Activated T-cell treated with anti-CD3 and anti-CD28 coated beads for 48 hours (primary cell): ENCODE measurements at places on chromosomes 7 and 10.
A peak's percentile ranks its signal among the peaks of the same experiment; 100 is the strongest.

DNA sequence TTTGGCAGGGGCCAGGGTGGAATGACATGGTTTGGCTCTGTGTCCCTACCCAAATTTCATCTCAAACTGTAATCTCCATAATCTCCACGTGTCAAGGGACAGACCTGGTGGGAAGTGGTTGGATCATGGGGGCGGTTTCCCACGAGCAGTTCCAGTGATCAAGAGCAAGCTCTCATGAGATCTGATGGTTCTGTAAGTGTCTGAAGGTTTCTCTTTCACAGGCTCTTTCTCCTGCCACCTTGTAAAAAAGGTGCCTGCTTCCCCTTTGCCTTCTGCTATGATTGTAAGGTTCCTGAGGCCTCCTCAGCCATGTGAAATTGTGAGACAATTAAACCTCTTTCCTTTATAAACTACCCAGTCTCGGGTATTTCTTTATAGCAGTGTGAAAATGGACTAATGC lies 188.3 kb downstream of the CHCHD3 start:
- no peak for DNase-seq

- DNase-seq, result no peak
Measured at GRCh38 chr10:1114719-1115606, 58.8 kb downstream of the WDR37 start.

DNA sequence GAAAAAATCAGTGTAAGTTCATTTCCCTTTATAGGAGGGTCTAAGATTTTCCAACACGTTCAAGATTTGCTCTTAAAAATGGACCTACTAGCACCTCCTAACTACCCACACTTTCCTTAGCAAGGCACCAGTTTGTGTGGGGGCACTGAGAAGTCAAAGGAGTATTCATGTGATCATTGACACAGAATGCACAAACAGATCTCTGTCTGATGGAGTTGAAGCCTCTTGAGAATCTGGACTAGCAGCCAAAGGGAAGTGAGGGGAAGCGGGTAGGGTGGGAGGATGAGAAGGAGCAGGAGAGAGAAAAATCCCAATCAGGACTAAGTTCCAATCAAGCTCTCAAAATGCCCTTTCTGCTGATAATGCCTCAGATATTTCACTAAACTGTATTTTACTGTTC lies 4.1 kb downstream of the MMS19 start:
- DNase-seq, result no peak

- no peak for DNase-seq
Measured at GRCh38 chr10:114350751-114351150, 53.6 kb downstream of the AFAP1L2 start.

DNA sequence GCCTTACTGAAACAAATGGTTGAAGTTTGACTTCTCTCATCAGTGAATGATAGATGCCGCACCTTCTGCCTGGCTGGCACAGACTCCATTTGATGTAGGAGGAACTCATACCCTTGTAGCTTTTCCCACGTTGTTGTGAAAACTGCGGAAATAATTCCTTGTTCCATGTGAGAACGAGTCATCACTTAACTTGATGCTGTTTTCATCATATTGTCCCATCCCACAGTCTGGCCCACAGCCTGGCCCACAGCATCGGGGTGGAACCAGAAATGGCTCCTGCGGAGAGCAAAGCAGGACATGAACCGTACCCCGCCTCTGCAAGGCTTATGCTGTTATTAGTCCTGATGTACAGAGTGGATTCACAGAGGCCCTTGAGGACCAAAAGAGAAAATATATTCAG lies 587.0 kb downstream of the SDK1 start:
- no peak for DNase-seq

DNA sequence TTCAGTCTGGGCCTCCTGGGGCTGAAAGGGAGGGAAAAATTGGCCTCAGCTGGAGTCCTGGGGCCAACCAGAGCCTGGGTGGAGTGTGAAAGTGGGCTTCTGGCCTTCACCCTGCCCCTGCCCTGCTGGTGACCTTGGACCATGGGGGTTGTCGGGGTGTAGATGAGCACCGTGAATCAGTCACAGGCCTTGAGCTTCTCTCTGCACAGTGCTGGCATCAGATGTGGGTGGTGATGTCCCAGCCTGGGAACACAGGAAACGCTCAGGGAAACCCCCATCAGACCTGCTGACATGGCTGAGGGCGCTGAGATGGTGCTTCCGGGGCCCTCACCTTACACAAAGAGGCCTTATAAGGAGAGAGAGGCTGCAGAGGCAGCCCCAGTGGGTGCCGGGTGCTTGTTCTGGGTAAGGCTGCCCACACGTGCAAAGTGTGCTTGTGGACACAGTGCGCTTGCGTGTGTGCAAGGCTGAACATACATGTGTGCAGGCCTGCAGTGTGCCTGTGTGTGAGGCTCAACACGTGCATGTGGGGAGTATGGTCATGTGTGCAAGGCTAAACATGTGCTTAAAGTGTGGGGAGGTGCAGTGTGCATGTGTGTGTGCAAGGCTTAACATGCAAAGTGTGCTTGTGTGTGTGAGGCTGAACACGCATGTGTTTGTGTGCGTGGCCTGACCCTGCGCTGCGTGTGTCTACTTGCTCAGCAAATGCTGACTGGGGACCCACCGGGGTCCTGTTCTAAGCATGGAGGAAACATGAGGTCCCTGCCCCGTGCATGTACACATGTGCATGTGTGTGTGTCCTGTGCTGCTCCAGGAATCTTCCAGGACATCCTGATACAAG lies 6.5 kb downstream of the ARPC1B start:
- DNase-seq, result peak; percentile 85

- DNase-seq, result no peak
Measured at GRCh38 chr7:137987968-137988367, 13.9 kb downstream of the CREB3L2 start.

GRCh38 chr7:139732471-139733167 lies 45.2 kb downstream of the HIPK2 start:
- DNase-seq, result no peak

DNA sequence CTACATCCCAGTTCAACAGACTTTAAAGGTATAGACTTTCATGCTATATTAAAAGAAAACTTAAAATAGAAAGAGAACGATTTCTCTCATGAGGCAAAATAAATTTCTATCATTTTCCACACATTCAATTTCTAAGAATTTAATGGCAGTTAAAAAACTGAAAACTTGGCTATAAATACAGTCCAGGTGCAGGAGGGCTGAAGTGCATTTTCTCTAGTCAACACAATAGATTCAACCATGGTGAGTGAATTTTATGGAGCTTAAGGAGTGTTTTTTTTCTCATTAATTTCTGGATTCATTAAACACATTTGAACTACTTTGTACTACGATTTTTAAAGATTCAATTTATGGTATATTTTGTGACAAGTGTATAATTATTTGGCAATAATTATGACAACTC lies 240.8 kb upstream of the SLC26A5 start:
- no peak for DNase-seq

DNA sequence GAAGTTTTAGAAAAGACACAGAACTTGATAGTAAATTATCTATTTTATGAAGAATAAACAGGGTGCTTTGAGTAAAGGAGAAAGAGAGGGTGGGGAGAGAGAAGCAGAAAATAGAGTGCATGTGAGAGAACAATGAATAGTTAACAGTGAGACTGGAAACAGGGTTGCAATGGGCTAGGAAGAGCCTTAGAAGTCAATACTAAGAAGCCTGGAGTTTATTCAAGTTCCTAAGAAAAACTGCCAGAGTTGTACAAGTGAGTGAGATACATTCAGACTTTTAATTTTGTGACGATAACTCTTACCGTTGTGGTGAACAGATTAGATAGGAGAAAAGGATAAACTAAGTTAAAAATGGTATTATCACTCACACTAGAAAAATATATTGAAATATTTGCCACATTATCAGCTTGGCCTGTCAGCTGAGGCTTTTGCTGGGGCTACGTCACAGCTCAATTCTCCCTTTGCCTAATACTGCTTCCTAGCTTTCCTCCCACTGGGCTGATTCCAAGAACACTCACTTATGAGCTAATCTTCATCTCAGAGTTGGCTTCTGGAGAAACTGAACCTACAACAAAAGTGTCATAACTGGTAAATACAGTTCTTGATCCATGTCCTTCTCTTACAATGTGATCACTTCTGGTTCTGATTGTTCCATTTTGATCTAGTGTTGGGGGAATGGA lies 92.7 kb downstream of the SEMA3D start:
- DNase-seq, result no peak

- DNase-seq, result no peak
Measured at GRCh38 chr7:70500261-70500660, 631.7 kb upstream of the GALNT17 start.

DNA sequence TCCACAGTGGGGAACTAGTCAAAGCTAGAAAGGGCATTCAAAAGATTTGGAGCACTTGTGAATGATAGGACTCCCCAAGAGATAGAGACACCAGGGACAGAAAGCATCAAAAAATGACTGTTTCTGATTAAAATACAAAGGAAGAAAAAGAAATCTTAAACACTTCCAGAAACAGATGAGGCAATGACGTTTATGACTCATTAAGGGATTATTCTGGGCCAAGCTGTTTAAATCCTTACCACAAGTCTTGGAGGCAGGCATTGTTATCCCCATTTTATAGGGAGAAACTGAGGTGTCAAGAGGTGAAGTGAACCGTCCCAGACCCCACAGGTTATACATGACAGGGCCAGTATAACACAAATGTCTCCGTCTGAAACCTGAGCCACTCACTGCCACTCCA lies 68.3 kb upstream of the AMPH start:
- no peak for DNase-seq

DNA sequence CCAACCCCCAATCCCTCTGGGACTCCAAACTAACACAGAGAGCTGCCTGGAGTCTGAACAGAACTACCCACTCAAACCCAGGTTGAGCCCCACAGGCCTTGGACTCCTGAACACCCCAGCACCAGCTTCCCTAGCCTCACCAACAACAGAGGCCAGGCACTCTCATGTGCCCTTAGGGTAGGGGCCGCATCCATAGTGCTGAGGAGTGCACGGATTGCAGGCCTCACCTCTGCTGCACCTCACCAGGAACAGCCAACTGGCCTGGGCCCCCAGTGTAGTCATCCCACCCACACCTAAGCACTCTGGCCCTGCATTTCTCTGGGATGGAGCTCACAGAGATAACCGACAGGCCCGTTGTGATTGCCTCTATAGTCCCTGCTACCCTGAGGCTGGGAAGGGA lies 194.2 kb downstream of the HPSE2 start:
- no peak for DNase-seq

GRCh38 chr10:8289186-8289924 lies 234.9 kb downstream of the GATA3 start:
- no peak for DNase-seq

DNA sequence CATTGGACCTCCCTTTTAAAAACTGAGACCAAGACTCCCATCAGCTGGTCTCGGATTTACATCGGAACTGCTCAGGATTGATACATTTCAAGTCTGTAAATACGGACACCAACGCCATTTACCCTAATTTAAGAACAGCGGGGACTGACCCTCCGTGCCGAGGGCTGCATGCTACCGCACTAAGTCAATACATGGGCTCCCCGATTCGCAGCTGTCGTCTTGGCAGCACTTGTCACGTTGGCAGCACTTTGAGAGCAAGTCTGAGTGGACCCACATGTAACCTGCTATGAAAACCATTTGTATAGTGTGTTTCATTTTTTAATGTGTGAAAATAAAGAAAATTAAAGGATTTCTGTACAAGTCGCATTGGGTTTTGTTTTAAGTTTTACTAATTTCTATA lies 83.4 kb downstream of the EZH2 start:
- no peak for DNase-seq

DNA sequence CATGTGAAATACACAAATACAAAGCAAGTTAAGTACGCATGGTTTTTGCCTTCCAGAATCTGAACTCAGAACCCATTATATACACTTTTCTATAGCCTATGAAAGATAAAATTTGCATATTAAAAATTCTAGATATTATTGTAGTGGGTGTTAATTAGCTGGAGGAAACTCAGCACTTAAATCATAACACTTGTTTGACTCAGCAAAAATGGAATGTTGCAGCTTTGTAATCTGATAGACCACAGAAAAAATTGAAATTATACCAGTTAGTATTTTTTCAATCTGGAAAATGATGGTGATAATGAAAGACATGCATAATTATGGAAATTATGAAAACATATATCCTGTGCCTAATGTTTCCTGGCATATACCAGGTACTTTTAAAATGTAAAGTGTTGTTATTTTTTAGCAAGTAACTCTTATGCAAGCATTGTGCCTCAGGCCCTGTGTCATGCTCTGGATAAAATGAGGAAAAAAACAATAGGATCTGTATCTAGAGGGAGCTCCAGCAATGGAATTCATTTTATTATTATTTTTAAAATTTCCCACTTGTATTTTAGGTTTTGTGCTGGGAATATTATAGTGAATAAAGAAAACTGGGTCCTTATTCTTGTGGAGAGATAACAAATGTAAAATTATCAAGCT lies 490.4 kb upstream of the SEMA3A start:
- DNase-seq, result no peak

- DNase-seq, result no peak
Measured at GRCh38 chr7:153152801-153153422, 393.4 kb downstream of the ACTR3B start.

DNA sequence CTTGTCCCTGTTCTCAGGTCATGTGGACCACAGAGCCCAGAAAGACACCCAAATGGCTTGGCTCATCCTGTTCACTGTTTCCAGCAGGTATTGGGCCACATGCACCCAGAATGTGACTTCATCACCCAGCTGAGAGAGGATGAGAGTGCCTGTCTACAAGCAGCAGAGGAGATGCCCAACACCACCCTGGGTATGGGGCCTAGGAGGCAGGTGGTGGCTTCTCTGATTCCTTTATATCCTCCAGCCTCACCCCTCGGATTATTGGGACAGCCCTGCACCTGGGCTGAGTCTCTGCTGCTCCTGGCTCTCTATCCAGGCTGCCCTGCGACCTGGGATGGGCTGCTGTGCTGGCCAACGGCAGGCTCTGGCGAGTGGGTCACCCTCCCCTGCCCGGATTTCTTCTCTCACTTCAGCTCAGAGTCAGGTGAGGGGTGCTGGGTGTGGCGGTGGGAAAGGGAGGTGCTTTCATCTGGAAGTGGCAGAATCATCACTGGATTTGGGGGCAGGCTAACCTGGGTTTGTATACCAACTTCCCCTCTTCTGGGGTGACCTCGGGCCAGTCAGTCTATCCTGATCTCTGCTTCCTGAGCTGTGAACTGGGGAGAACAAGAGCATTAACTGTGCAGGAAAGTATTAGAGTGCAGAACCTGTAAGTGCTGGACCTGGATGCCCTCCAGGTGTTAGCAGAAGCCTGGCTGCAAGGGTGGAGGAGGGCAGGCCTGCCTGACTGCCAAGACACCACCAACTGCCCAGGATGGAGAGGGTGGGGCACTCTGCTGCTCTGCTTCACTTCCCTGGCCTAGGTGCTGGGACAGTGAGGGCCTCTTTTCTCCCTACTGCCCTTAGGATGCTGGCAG lies 5.2 kb downstream of the GHRHR start:
- DNase-seq, result no peak

- no peak for DNase-seq
Measured at GRCh38 chr7:135428879-135429278, 81.0 kb downstream of the CNOT4 start.

- DNase-seq, result no peak
Measured at GRCh38 chr10:67976292-67977245, 92.1 kb downstream of the SIRT1 start.

GRCh38 chr7:256981-257646 lies 32.9 kb upstream of the FOXL3 start:
- DNase-seq, result no peak
